Activated naive CD4-positive, alpha-beta T cell treated with anti-CD3 and anti-CD28 coated beads for 36 hours (primary cell): ENCODE measurements at places on chromosomes 6 and 20. TPM values are rescaled to one million over a fixed set of nuclear protein-coding genes. Genes with fewer than 3 reads are reported as not detected.

DNA sequence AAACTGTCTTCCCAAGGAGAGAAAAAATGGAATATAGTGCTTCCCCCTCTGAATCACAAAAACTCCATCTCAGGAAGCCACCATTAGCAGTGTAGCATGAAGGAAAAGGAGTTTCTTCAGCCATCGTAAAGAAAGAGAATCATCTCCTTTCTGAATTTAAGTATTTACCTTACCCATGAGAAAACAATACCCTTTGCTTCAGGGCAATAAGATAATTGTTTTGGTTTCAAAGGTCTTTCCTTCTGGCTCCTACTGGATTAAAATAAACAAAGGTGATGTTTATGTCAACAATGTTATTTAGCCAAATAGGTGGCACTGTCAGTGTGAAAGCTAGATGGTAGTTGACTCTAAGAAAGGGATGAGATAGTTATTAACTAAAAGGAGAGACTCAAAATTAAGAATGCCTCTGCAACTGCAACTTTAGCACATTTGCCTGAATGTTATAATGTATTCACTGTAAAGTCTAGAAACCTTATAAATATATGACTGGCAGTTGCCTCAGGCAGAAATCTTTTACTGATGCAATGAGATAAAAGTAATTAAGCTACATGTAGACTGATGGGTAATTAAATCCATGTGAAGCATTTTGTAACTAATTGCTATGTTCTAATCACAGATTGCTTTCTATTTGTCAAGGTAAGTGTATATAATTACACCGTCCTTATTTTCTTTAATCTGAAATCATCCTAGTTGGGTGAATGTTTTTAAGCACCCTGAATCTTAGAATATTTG lies 399.0 kb downstream of the CDKAL1 start:
- no peak for DNase-seq

GRCh38 chr6:30793521-30794194 lies 49.3 kb upstream of the IER3 start:
- DNase-seq: no peak

DNA sequence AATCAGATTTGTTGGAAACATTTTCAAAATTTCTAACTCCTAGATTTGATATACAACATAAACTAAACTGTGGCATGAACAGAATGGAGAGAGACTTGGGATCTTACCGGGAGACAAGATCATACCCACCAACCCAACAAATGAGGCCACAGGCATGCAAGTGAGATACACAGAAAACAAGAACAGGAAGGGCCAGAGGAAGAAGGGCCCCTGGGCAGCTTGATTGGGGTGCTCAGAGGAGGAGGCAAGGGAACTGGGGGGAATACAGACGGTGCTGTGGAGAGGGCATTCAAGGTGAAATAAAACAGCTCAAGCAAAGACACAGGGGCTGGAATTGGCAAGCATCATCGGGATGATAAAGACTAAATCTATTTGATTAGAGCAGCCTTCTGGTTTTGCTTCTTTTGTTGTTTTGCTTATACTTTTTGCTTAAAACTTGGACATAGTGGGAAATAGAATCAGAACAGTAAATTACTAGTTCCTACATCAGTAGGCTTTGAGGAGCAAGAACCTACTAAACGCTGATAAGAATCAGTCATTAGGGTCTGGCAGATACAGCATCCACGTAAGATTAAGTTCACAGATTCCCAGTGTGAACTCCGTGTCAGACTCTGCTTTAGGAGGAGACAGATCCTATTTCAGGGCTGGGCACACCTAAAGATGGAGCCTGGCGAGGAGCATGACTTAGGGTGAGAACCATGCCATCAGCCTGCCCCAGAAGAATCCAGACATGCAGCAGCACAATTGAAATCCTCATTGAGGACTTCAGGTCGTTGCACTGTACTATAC lies 3.5 kb upstream of the RAMACL start:
- no peak for DNase-seq

DNA sequence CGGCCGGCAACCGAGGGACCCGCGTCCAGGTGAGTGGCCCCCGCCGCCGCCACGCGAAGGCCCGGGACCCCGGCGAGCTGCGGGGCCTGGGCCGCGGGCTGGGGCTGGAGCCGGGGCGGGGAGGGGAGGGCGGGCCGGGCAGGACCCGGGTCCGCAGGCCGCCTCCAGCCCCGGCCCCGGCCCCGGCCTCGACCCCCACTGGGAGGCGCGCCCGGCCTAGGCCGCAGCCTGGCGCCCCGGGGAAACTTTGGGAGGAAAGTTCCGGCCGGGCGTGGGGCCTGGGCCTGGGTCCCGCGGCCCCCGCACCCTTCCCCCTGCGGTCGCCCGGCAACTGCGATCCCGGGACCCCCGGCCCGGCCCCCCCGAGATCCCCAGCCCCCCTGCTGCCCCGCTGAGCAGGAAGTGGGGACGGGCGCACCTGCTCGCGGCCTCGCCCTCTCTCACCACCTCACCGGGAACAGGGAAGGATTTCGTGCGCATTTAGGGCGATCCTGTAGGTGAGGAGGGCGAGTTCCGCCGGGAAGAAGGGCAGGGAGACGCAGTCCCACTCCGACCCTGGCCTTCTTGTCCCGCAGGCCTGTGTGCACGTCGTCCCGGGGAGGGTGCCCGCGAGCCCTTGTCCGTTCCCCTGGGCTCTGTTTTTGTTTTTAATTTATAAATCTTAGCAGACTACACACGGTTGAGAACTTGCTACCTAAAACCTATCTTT lies 402 bp downstream of the OSBPL2 start:
- DNase-seq: no peak

GRCh38 chr6:13708736-13709135 lies 2.9 kb downstream of the RANBP9 start:
- DNase-seq: no peak

- no peak for DNase-seq
Observed at GRCh38 chr20:41366546-41367392, at the start of gene EMILIN3. Gene EMILIN3, minus strand, starts transcription at chr20:41366818. Its CDS starts 184 bp downstream, at chr20:41366634.

DNA sequence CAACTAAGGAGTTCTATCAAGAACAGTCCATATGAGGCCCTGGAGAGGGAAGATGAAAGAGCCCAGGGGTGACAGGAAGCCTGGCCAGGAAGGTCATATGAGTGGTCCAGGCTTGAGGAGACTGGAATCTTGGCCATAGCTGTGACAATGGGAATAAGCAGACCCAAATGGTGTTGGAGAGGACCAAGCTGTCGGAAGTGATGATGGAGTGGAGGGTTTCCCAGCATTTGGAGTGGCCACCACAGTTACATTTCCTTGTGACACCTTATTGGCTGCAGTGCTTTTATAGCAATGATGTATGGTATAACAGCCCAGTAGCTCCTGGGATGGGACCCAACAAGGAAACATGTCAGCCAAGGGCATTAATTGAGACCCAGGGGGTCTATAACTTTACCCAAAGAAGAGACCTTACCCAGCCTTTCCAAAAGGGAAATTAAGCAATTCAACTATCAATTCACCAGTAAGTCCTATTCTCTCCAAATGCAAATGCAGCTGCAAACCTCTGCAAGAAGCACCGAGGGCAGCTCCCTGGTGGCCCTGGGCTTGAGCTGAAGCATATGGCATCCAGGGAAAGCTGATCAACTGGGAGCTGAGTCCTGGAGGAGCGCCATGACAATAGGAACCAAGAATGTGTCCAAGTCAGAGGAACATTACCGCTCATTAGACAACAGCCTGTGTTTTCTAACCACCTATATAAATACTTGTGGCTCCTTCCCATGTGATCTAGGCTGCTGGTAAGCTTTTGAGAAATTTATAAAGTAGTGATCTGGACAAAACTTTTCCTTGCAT lies 219.4 kb downstream of the SOD2 start:
- DNase-seq: no peak

DNA sequence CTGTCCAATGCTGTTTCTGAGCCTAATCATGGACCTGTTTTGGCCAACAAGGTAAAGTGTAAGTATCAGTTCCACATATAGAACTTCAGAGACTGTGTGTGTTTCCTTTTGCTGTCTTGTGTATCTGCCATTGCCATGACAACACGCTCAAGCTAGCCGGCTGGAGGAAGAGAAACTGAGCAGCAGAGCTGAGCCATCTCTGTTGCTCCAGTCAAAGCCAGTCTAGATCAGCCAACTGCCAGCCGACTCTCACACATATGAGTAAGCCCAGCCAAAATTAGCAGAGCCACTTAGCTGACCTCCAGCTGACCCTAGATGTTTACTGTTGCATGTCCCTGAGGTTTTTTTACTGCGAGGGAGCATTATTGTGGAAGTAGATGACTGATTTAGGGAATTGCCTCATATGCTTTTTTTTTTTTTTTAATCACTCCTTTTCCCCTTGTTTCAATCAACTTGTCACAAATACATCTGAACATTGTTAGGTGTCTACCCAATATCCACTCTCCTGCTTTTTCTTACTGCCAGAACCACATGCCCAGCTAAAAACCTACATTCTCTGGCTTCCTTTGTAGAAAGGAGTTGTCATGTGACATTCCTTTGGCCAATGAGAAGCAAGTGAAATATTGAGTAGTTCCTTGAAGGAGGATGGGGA lies 304.3 kb upstream of the SUPT3H start:
- peak; percentile 56 for DNase-seq

DNA sequence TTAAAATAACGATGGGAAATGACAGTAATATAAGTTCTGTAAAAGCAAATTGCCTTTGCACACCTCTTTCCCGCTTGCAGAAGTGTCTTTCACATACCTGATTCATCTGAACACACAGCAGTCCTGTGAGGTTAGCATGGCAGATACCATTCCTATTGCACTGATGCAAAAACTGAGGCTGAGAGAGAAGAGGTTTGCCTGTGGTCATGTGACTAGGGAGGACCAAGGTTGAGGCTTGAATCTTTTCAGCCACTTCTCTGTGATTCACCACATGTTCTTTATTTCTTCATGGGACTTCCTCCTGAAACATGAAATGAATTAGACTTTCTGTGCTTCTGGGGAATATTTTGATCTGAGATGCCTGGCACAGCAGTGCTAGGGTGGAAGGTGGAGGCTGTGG lies 92.9 kb downstream of the VEGFA start:
- no peak for DNase-seq

- DNase-seq: no peak
Observed at GRCh38 chr20:53296451-53297153, 297.0 kb downstream of the ZNF217 start.

DNA sequence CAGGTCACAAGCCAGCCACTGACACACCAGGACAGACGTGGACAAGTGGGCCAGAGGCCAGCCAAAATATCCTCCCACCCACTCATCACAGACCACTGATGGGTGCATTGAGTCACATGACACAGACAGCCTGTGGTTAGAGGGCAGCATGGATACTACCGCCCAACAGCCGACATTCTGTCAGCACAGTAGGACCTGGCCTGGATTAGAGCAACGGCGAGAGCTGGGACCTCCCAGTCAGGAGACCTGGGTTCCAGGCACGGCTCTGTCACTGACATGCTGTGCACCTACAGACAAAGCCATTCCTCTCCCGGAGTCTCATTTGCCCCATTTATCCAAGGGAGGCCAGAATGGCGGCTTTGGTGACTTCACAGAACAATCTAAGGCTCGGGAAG lies 8.0 kb downstream of the ZNF335 start:
- no peak for DNase-seq

DNA sequence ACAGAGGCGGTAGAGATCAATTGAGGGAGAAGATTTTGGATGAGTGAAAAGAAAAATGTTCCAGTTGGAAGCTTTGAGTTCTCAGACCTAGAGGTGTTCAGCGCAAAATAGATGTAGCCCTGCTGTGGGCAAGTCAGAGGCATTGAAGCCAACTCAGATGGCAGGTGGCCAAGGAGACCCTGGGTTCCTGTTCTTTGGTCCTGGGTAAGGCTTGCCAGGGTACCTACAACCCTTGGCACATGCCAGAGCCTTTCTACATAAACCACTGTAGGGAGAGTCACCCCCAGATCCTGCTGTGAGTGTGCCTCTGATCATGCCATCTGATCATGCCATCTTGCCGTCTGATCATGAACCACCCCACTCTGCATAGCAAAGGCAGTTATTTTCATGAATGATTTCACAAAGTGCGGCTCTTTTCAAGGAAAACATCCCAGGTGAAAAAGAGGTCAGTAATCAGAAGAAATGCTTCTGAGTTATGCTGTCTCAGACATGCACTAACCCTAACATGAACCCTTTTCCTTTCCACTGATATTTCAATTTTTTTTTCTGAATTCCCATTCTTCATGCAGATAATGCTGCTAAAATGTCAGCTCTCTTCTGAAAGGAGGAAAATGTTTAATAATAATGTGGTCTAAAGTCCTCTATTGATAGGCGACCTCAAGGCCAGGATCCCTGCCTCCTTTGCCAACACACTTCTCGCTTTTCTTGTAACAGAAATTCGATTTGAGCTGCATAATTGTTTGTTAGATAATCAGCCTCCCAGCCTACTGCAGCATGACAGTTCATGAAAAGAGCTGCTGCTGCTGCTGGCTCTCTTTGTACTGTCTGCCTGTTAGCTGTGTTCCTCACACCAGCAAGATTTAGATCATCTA lies 153.6 kb downstream of the MTHFD1L start:
- DNase-seq: no peak

GRCh38 chr20:46063151-46063550 lies 26.6 kb downstream of the NCOA5 start:
- DNase-seq: no peak

- no peak for DNase-seq
Observed at GRCh38 chr6:152220786-152221185, 413.3 kb downstream of the ESR1 start.

DNA sequence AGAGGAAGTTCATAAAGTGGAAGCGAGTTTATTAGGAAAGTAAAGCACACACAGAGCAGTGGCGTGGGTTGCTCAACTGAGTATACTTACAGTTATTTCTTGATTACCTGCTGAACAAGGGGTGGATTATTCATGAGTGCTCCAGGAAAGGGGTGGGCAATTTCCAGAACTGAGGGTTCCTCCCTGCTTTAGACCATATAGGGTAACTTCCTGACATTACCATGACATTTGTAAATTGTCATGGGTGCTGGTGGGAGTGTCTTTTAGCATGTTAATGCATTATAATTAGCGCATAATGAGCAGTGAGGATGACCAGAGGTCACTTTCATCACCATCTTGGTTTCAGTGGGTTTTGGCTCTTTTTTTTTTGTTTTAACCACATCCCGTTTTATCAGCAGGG lies 29.8 kb downstream of the PDYN start:
- peak; percentile 21 for DNase-seq

- no peak for DNase-seq
Observed at GRCh38 chr20:40186826-40187225, 502.2 kb downstream of the MAFB start.

GRCh38 chr6:17633465-17634188 lies 33.5 kb downstream of the FAM8A1 start:
- DNase-seq: peak; percentile 50

GRCh38 chr6:20468209-20468608 lies 66.0 kb upstream of the CDKAL1 start:
- DNase-seq: no peak

DNA sequence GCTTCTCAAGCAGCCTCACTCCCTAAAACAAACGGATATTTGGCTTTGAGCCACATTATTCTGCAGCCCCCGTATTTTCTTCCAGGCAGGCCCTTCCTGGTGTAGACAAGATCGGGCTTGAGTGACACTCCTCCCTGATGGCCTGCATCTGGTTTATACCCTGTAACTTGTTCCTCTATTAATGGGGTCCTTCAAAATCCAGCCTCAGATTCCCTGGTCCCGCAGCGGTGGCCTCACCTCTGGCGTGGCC lies 375 bp upstream of the TMEM14C start:
- DNase-seq: no peak

GRCh38 chr6:105759946-105760345 lies 326.2 kb upstream of the PRDM1 start:
- DNase-seq: no peak

MDFI gene
- total RNA-seq: not detected

FRK gene
- not detected for total RNA-seq

TMEM63B gene
- total RNA-seq: 8.3 TPM

HLA-DQB1 gene
- 6.2 TPM for total RNA-seq

GABRR1 gene
- total RNA-seq: not detected

SEL1L2 gene
- total RNA-seq: not detected

SLC44A4 gene
- total RNA-seq: not detected

TP53TG5 gene
- total RNA-seq: 1.0 TPM

NOTCH4 gene
- total RNA-seq: 0.50 TPM

ULBP3 gene
- total RNA-seq: not detected

SLC22A2 gene
- not detected for total RNA-seq
